Bone marrow (tissue), 2 donors: ENCODE measurements at places on chromosomes 11 and 22.

- no peak for DNase-seq
These were observed 19.6 kb downstream of the MORC2 start for GRCh38 chr22:30948930-30949342.

DNA sequence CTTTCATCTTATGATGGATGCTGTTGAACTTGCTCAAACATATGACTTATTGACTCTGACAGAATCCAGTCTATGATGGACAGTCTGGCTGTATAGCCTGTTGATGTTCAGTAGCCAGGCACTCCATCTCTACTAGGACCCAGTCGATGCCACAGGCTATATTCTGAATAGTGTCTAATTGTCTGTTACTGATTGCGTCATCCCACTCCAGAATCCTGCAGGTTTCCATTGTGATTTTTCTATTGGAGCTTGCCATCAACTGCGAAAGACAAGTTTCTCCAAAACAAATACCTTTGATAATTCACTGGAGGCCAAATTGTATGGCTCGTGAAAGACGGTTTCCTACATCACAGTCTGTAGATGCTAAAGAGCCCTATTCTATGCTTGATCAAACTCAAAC, 481.7 kb upstream of the CHORDC1 start:
- DNase-seq: no peak

GRCh38 chr11:30816959-30817880, 231.1 kb upstream of the MPPED2 start:
- no peak for DNase-seq

DNA sequence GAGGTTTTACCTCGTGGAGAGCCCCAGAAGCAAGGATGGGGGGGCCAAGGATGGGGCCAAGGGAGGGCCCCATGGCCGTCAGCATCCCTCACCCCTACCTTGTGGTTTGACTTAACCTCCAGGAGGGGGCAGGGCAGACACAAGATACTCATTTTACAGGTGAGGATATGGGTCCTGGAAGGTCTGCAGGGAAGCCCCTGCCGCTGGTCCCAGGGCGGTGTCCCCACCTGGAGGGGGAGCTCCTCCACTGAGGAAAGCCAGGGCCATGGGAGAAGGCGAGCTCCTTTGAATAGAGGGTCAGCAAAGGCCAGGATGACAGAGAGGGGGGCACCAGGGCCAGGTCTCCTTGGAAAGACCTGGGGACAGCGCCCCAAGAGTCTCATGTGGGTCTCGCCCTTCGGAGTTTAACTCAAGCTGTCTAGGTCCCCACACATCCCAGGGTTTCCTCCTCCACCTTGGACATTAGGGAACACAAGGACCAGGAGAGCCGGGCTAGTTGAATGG, 5.9 kb upstream of the ADORA2A start:
- no peak for DNase-seq

- DNase-seq: no peak
These were observed 725.3 kb upstream of the CCDC179 start for GRCh38 chr11:23585416-23586104.

- no peak for DNase-seq
These were observed 4.9 kb upstream of the PTS start for GRCh38 chr11:112221274-112221835.

GRCh38 chr11:60377401-60378136, 763 bp upstream of the MS4A7 start:
- peak; percentile 28 for DNase-seq

DNA sequence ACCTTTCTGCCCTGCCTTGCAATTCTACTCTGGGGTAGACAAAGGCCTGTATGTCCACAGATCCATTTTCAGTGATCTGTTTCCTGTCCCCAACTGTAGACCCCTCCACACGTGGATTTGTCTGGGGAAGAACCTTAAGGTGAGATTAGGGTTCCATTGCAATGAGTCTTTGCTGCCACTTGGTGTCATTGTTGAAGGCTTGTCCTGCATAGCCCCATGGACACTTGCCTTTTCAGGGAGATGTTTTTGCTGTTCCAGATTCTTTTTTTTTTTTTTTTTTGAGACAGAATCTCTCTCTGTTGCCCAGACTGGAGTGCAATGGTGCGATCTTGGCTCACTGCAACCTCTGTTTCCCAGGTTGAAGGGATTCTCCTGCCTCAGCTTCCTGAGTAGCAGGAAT, 21.8 kb downstream of the SERPING1 start:
- DNase-seq: no peak

DNA sequence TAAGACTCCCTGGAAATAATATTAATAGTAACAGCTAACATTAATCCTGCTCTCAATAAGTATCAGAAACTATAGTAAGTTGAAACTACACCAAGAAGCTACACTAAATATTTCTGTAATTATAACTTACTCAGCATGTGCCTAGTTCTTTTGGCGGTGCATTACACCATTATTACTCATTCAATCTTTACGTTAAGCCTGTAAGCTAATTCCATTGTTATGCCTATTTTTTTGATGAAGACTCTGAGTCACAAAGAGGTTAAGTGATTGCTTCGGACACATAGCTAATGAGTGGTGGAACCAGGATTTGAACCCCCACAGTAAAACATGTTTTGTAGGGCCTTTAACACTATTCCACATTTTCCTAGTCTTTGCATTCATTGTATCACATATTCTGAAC, 111.6 kb downstream of the RASSF10 start:
- DNase-seq: no peak

- no peak for DNase-seq
These were observed 32.3 kb downstream of the ARVCF start for GRCh38 chr22:19984201-19984753.

DNA sequence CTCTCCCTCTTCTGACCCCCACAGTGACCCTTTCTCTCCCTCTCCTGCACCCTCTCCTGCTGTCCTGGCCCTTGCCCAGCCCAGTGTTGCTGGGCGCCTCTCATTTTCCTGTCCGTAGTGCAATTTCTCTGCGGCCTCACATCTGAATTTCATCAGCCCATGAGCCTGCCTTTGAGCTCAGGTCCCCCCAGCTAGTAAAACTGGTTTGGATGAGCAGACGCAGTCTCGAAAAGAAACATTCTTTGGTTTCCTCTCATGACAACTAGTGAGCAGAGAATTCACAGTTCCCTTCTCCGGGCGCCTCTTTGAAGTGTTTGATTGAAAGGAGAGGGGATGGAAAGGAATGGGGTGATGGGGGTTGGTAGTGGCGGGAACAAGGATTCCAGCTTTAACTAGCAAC, 126.0 kb upstream of the CADM1 start:
- DNase-seq: no peak

- DNase-seq: no peak
These were observed 506 bp downstream of the MCM5 start for GRCh38 chr22:35400501-35400790.

DNA sequence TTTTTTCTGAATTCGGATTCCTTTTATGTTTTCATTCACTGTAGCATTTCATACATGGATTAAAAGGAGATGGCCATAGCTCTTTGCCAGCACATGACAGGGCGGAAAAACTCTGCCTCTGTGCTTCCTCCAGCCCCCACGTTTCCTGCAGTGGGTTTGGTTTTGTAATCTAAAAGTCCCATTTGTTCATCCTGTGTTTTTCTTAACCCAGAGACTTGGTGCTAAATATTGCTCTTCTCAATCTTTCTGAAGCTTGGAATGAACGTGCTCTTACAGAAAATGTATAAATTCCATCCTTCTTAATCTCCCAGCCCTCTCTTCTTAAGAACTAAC, 89.9 kb downstream of the PPP6R3 start:
- DNase-seq: peak; percentile 72

DNA sequence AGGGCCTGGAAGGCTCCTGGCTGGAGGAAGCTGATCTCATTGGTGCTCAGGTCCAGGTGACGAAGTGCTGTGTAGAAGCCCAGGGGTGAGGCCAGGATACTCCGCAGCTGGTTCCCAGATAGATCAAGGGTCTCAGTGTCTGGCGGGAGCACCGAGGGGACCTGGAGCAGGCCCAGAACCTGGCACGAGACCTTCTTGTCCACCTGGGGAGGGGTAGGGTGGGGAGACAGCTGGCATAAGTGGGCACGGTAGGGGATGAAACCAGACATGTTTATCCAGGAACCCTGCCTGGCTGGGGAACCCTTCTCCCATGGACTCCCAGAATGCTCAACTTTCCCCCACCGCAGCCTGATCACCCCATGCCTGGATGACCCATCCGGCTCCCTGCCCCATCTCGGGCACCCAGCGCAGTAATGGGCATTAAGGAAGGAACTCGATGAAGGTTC, 9.2 kb downstream of the LRRC32 start:
- no peak for DNase-seq

- no peak for DNase-seq
These were observed 32.1 kb upstream of the PPP2R1B start for GRCh38 chr11:111798279-111798678.

- no peak for DNase-seq
These were observed 691.6 kb downstream of the NTM start for GRCh38 chr11:132062031-132062430.

- no peak for DNase-seq
These were observed 8.6 kb downstream of the ARAP1 start for GRCh38 chr11:72743321-72744221.

GRCh38 chr11:130109386-130109785, 39.7 kb downstream of the APLP2 start:
- no peak for DNase-seq

DNA sequence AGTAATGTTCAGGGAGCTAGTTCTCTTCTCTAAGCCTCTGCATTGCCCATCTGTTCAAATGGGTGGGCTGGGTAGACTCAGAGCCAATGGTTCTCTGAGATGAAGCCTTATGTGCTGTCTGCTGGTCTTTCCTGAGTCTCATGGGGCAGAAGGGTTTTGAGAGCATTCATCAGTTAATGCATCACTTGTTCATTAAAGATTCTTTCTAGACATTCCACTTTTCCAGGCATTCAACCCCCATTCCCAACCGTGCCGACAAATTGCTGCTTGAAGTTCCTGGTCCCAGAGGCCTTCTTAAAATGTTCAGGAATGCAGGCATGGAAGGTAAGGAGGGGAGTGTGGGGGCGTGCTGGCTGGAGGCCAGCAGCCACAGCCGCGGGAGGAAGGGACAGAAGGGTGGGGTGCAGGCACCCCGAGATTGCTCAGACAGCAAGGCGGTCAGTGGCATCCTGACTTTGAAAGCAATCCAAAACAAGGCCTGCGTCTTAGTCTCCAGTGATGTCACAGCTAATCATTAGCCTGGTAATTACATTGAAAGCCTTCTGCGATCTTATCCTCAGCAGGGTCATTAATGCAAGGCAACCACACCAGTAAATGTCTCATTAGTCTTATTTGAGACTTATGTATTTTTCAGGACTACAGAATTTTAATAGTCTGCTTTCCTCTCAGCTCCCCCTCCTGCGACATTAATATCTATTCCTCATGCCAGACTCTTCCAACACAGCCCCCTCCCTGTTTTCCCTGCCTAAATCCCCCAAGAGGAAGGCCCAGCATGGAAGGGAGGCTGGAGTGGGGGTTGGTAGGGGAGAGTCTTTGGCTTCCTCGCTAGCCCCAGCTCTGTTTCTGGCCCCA, 328.8 kb downstream of the MIAT start:
- DNase-seq: no peak

DNA sequence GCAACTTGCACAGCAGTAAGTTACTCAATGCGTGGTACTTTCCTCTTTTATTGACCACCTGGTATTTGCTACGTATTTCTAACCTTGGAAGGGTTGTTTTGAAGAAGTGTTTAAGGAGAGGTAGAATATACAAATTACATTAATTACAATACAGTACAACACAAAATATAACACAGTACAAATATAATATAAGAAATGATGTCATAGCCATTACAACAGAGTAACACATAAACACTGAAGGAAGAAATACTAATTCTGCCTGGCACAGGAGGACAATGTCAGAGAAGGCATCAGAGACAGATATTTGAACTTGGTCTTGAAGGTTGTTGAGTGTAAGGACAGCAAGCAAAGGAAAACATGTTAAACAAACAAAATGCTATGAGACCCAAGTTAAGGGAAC, 25.6 kb downstream of the PAK1 start:
- no peak for DNase-seq

DNA sequence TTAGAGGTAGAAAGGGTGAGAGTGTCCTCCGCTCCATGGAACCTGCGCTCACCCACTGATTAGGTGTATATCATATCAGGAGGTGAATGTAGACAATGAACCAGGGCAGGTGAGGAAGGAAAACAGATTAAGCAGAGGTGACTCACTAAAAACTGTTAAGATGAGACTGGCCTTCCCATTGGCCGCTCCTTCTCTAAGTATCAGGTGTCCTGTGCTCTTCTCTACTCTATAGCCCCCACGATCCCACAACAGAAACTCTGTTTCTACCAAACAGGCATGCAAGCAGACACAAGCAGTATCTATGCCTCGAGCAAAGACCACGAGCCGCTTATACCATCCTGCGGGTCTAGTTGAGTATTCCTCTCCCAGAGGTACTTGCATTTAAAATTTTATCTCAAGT, 103.1 kb downstream of the SNX19 start:
- no peak for DNase-seq

DNA sequence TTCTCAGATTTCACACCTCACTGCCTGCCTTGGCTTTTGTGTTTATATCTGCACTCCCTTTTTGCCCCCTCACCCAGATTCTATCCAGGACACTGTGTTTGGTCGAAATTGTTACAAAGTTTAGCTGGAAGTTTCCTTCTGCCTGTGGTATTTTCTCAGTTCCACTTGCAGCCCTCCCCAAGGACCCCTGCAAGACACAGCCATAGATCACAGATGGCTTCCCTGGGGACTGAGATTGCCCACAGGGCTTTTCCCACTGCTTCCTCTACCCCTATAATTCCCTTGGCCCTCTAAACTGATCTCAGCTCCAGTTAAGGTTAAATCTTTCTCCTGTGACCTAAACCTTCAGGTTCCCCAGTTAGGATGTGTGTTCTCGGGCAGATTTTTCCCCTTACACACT, 146.1 kb upstream of the C11orf87 start:
- DNase-seq: no peak

- no peak for DNase-seq
These were observed 49.7 kb downstream of the ANO1 start for GRCh38 chr11:70127653-70128434.

GRCh38 chr11:43992834-43993637, 50.6 kb downstream of the C11orf96 start:
- DNase-seq: no peak

GRCh38 chr11:12793506-12793905, 119.3 kb downstream of the TEAD1 start:
- DNase-seq: no peak

GRCh38 chr11:13929395-13929891, 33.1 kb upstream of the SPON1 start:
- DNase-seq: no peak

GRCh38 chr11:101987370-101987769, 59.9 kb upstream of the CFAP300 start:
- no peak for DNase-seq

DNA sequence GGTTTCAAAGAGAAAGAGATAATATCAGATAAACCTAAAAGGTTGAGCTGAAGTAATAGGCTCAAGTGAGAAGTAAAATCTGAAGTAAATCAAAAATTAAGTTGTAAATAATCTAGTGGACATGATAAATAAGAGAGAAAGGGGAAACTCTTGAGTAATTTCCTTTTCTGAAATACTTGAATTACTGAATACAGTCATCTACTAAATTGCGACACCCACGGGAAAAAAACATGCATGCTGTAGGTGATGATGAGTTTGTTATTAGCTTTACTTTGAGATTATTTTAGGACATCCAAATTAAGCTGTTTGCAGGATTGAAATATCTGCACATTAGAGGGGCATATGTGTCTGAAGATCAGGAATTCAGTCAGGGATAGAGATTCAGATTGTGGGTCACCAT, 50.0 kb upstream of the CARD18 start:
- no peak for DNase-seq

GRCh38 chr11:70328556-70328955, 58.1 kb downstream of the PPFIA1 start:
- DNase-seq: no peak

GRCh38 chr11:15497366-15497765, 382.6 kb downstream of the INSC start:
- DNase-seq: no peak
